Right hindlimb (tissue), 1 donor: ENCODE measurements at places on chromosomes 4 and X.
A peak's percentile ranks its signal among the peaks of the same experiment; 100 is the strongest.

DNA sequence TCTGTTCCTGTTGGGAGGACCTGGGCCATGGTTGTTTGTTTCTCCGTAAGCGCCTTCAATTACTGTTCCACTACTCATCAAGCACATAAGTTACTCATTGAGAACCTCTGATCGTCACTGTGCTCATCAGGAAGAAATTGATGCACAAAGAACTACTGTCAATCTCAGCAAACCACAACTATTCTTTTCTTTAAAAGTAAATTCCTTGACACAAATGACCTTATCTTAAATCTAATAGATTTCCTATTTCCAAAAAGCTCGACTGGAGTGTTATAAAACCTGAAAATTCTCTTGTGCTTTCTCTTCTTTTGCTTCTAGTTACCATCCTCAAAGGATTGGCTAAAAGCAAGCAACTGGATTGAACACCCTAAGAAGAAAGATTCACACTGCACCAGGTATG is at the start of gene MUC7:
TSS of gene MUC7 (plus strand) at position 301 of the 400 bp plus-strand sequence. CDS start 1,825 bp downstream, outside the sequence.
- DNase-seq = no peak

DNA sequence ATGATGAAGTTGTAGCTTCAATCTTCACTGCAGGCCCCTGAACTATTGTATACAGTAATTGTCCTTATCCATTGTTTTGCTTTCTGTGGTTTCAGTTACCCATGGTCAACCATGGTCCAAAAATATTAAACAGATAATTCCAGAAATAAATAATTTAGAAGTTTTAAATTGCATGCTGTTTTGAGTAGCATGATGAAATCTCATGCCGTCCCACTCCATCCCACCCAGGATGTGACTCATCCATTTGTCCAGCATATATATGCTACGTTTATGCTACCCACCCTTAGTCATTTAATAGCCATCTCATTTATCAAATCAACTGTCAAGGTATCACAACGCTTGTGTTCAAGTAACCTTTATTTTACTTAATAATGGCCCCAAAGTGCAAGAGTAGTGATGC is 34.5 kb downstream of the IQCM start:
- DNase-seq = no peak

- no peak for DNase-seq
Observed at GRCh38 chr4:134883831-134884449, 682.4 kb upstream of the PABPC4L start.

DNA sequence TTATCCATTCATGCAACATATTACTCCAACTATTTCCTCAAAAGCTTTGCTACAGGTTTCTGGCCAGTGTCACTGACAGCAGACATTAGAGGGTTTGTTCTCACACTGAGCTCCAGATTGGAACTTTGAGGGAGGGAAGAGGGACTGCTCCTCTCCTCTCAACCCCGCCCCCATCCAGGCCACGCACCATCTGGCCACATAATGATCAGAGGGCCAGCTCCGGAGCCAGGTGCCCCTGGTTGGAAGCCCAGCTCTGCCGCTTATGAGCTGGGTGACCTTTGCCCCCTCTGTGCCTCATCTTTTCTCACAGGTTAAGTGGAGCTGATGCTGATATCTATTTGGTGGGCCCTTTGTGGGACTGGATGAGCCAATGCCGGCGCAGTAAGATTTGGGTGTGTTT is 55.8 kb downstream of the C4orf50 start:
- no peak for DNase-seq

DNA sequence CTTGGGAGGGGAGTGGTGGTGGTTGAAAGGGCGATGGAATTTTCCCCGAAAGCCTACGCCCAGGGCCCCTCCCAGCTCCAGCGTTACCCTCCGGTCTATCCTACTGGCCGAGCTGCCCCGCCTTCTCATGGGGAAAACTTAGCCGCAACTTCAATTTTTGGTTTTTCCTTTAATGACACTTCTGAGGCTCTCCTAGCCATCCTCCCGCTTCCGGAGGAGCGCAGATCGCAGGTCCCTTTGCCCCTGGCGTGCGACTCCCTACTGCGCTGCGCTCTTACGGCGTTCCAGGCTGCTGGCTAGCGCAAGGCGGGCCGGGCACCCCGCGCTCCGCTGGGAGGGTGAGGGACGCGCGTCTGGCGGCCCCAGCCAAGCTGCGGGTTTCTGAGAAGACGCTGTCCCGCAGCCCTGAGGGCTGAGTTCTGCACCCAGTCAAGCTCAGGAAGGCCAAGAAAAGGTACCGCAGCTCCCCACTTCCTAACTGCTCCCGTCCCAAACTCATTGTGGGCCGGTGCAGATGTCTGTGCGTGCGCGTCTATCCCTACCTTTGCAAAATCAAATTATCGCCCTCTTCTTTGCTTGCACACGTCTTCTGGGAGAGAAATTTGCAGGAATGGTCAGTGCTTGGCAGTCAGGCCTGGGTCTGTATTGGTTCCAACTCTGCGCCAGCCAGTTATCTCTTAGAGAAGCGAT is 533 bp downstream of the IL15 start:
- DNase-seq = peak; percentile 52

- DNase-seq = no peak
Observed at GRCh38 chr4:76699751-76700310, 198.1 kb downstream of the SOWAHB start.

GRCh38 chrX:103552236-103552635 is 32.9 kb upstream of the RAB40A start:
- no peak for DNase-seq

DNA sequence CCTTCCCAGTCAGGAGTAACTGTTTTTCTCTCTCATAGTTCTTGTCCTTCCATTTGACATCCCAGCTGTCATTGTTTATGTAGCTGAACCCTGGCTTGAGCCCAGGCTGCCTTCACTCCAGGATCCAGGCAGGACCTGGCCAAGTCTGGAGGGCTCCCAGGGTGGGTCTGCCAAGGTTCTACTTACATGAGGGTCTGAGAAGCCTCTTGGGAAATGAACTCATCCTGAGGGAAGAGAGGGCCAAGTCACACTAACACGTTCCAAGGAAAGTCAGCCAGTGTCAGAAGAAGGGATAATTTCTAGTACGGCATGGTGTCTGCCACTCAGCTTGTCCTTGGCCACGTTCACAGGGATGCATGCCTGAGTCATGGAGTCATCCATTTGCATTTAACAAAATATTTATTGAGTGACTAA is 54.8 kb upstream of the SRD5A3 start:
- no peak for DNase-seq

- no peak for DNase-seq
Observed at GRCh38 chr4:123216946-123217345, 179.6 kb upstream of the SPRY1 start.

GRCh38 chr4:87531621-87532020 is 2.4 kb upstream of the SPARCL1 start:
- no peak for DNase-seq

GRCh38 chrX:97215186-97215585 is 331.5 kb downstream of the RPA4 start:
- no peak for DNase-seq

- peak; percentile 92 for DNase-seq
Observed at GRCh38 chrX:139932901-139933796, at the start of gene ATP11C. Gene ATP11C (minus strand): TSS chrX:139933053. CDS start chrX:139932042, 1,011 bp downstream.
